ENCODE measurements at places on chromosomes 3 and 15.

GRCh38 chr3:9690451-9691450 lies 12.9 kb upstream of the CPNE9 start:
- DNase-seq: no peak

GRCh38 chr3:149317072-149317471 lies 16.4 kb downstream of the TM4SF18 start:
- DNase-seq: no peak

DNA sequence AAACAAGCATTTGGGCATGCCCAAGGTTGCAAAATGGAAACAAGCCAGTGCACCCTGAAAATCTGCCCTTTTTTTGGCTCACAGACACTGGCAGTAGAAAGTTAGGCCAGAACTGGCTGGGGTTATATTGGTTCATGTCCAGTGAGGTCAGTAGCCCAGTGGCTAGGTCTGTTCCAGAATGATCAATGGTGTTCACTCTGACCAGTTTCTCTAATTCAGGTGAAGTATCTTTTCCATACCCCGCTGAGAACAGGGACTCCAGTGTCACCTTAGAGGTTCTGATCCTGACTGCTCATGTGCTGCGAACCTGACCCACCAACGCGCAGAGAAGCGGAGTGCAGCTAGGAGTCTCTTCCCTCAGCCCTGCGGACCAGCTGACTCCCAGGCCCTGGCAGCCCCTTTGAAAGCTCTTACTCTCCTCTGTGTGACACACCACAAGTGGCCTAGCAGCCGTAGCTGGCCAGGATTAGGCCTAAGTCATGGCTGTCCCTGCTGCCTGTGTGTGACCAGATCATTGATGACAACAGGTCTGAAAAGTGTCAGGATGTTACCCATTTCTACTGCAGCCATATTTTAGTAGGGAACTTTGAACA lies 123.5 kb downstream of the GHSR start:
- no peak for DNase-seq

GRCh38 chr3:151971814-151972579 lies 98.6 kb downstream of the SUCNR1 start:
- no peak for DNase-seq

DNA sequence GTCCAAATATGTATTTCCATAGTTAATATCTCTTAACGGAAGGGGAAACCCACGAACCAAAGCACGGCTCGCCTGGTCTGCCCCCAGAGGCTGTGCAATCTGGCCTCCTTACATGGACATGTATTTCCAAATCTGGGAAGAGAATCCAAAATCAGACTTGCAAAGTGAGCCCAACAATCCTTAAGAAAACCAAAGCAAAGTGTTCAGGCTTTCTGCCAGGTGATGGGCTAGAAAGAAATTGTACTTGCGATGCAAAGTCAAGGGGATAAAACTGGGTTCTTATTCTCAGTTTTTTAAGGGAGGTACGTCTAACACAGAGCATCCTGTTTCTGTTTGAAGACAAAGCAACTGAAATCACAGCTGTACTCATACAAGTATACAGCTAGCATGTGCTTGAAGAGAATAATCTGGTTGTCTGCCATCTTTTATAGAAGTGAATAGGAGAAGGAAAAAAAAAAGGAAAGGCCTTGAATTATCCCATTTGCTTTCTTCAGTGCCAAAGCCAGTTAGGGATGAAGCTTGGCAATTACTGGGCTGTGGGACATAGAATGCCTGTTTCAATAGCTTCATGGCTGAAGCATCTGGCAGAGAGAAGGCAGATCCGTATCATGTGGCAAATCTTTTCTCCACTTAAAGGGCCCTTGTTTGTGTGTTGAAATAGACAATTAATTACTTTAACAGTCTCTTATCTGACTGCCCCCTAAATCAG lies 48.4 kb downstream of the LRIG1 start:
- no peak for DNase-seq

DNA sequence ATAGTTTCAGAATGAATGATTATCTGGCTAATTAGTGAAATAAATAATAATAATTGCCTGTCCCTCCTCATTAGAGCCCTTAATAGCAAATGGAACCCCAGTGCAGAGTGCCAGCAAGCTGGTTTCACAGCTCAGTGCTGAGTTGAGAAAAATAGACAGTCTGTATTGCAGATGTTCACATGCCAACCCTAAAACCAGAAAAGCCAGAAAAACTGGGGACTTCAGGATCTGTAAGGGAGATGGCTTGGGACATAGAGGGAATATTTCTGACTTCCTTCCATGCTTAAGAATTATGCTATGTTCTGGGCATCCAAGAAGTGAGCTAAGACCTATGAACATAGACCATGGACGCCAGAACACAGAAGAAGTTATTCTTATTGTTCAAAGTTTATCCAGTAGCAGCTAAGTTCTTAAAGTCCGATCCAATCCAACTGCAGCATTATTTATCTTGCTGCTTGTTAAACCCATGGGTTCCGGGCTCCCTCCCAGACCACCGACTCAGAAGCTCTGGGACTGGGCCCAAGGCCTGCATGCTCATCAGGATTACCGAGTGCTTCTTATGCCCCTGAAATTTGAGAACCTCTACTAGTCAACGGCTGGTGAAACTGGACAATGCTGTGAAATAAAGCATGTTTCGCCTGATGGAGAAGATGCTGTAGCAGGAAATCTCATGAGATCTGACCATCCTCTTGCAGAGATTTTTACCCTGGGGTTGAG lies 158.3 kb downstream of the FOXB1 start:
- no peak for DNase-seq

DNA sequence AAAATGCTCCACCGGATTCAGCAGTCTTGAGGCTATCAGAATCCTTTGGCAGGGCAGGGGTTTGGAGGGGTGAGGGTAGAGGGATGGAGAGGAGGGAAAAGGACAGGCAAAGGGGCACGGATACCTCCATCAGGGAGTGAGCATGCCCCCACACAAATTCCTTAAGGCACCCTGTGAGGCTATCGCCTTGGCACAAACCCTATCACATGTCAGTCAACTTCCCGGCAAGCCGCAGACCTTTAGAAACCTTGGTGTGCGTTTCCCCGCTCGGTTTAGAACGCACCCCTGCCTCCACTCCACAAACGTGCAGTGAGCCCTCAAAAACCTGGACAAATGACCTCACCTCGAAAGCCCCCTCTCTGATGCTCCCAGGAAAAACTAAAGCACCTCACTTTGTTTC lies 422 bp upstream of the SETMAR start:
- DNase-seq: no peak

All from fibroblast of skin of left quadriceps (primary cell).